ENCODE measurements at places on chromosomes 12 and 14.

- DNase-seq: no peak
Measured at GRCh38 chr14:60640859-60641741, 8.2 kb downstream of the SIX1 start.

- peak; percentile 12 for DNase-seq
Measured at GRCh38 chr14:34179727-34180126, 228.9 kb upstream of the EGLN3 start.

DNA sequence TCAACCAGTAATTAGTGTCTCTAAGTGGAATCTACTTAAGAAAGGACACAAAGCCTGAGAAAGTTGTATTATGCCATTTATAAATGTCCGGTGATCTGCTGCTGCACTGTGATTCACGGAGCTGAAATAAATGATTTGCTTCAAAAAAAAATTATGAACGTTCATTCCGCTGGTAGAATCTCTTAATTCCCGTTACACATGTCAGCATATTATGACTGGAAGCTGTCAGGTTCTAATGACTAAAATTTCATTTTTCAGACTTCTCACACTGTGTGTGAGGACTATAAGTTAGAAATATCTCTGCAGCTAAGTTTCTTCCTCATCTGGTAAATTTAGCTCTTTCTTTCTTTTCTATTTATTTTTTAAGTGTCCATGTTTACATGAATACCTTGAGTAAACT lies 647.1 kb downstream of the VRK1 start:
- no peak for DNase-seq

- peak; percentile 73 for DNase-seq
Measured at GRCh38 chr12:47377414-47378221, 297.9 kb upstream of the AMIGO2 start.

DNA sequence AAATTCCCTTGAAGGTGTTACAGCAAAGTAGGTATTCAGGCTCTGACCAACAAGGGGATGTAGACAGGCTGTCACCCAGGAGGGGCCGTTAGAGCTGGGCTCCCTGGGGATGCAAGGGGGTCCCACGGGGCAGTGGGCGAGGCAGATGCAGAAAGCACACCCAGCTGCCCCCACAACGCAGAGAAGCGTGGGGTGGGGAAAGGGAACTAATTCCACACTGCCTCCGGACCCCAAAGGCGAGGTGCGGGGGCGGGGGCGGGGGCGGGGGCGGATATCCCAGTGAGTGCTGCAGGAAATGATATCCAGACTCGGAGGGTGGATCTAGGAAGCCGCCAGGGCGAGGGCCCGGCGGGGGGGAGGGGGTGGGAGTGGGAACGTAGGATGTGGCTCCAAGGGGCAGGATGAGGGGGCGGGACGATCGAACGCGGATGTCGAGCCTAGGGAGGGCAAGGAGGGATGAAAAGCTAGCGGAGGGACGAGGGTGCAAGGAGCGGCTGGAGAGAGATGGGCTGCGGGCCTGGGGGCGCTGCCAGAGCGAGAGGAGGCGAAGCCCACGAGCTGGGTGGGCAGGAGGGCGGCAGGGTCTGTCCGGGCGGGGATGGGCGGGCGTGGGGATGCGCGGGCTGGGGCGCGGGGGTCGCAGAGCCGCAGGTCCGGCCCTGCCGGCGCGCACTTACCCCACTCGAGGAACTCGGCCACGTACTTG lies 874 bp downstream of the CDC42BPB start:
- peak; percentile 64 for DNase-seq

DNA sequence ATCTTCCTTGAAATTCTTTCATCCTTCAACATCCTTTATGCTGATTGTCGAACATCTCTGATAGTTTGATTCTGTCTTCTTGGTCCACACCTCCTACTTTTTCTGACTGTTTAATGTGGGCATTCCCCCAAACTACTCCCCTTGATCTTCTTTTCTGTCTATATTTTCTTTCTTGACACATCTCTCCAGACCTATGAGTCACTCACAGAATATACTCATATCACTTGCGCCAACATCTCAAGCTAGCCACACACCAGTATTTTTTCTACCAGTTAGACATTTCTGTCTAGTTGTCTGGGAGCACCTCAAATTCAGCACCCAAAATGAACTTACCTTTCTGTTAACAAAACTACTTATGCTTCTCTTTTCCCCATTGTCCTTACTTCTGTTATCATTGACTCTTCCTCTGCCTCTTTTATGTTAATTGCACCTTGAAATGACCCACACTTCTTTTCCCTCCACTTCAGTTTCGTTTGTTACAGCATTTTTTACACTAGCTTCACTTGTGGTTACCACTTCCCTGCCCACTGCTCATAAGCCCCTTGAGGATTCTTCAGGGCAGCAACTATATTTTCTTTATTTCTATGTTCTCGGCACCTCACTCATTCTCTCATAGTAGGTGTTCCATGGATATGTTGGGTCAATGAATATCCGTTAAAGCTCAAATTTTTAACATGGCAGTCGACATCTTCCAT lies 33.5 kb downstream of the TSHR start:
- DNase-seq: no peak

DNA sequence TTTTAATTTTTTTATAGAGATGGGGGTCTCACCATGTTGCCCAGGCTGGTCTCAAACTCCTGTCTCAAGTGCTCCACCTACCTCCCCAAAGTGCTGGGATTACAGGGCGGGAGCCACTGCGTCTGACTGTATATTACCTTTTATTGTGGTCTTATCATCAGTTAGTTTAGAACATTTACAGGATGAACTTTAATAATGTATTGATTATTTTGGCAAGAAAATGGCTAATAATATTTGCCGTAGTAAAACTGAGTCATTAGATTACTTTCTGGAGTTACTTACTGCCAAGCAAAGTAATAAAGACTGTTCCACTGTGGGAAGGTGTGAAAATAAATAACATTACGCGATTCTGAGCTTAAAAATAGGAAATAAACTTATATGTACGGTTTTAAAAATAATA lies 21.9 kb upstream of the KDM2B start:
- DNase-seq: no peak

DNA sequence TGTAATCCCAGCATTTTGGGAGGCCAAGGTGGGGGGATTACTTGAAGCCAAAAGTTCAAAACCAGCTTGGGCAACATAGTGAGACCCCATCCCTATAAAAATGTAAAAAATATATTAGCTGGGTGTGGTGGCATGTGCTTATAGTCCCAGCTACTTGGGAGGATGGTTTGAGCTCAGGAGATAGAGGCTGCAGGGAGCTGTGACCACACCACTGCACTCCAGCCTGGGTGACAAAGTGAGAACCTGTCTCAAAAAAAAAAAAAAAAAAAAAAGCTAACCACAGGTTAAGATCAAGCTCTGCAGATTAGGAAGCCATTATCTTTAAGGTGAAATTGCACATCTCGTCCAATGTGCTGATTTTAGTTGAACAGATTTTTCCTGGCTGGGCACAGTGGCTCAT lies 23.7 kb upstream of the CERS5 start:
- no peak for DNase-seq

DNA sequence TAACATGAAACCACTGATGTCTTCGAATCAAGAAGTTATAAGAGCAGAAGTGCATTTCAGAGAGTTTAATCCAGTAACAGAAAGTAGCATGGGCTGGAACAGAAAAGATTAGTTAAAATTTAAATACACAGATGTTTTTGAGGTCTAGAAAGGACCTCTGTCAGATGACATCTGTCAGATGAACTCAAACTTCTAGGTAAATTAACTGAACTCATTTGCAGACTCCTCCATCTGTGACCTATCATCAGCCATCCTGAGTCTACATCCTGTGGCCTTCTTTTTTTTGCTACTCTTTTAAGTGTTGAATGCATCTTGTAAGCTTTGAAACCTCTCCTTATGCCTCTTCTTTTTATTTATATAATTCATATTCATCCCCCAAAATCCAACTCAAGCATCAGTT lies 53.3 kb downstream of the C2CD5 start:
- DNase-seq: no peak

DNA sequence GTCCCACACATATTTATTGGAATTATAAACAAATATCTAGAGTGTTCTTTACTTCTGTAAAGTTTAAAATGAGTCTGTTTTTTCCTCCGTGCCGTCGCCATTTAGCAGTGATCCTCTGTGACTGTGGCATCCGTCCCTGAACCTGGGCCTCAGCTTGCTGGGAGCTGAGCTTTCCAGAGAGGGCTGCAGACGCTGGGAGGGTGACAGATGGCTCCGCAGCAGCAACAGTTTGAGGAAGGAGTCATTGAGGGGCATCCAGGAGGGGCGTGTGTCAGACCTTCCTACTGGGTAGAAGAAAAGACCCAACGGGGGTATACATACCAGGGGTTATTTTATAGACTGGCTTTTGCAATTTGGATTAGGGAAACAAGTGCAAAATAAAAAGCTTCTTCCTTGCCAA lies 47.9 kb downstream of the NEUROD4 start:
- DNase-seq: no peak

GRCh38 chr12:124914392-124915238 lies at the start of gene UBC:
Gene UBC, minus strand, starts transcription at chr12:124914650. Its CDS starts 879 bp downstream, at chr12:124913771.
- peak; percentile 94 for DNase-seq

GRCh38 chr14:34098045-34098984 lies 147.4 kb upstream of the EGLN3 start:
- peak; percentile 35 for DNase-seq

GRCh38 chr14:85599939-85600338 lies 70.0 kb downstream of the FLRT2 start:
- DNase-seq: no peak
